ENCODE measurements at places on chromosomes 2 and 18.

DNA sequence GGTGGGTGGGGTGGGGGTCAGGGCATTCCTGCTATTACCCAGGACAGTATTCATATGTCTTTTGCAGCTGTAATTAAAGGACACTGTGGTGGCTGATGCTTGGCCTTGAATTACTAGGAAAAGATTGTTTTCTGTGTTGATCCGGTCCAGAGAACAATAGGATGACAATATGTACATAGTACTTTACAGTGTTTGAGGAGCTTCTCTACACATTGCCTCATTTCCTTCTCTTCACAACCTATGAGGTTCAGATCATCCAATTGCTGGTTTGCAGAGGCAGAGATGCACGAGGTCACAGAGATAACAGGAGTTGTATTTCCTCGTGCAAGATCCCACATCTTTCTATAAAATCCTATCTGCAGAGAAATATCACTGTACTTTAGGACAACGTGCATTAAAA, 119.5 kb downstream of the LIPG start:
- no peak for DNase-seq

- no peak for DNase-seq
These were observed 108.2 kb downstream of the TCF4 start for GRCh38 chr18:55479656-55480420.

DNA sequence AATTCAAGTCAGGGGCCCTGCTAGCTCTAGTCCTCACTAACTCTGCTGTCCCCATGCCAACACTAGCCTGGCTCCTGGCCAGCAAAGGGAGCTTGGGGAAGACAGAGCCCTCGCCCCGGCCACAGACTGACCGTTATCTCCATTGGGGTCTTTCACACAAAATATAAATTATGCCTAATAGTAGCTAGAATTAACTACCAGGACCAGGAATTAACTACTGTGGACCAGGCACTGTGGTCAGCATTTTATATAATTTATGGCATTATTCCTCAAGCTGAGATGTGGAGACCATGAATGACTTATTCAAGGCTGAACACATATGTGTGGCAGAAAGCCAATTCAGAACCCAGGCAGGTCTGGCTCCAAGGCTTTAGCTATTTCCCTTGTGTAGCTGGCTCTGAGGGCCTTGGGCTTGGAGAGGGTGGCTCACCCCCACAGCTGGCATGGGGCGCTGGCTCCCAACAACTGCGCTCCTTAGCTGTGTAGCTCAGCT, 49.2 kb downstream of the CELF4 start:
- no peak for DNase-seq

DNA sequence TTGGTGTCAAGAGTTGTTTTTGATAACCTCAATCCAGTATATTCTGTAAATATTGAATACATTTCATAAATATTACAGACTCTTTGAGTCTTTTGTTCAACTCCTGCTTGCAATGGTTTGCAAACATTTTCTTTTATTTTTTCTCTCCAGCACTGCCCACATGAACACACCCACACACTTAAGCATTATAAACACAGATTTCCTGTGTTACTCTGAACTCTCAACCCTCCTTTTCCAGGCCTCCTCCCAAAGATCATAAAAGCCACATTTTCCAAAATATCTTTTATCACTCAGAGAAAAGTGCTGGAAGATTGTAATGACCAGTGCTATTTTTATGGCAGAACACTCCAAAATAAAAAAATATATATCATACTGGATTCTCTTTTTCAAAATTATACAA, 20.5 kb downstream of the ARHGAP25 start:
- no peak for DNase-seq

DNA sequence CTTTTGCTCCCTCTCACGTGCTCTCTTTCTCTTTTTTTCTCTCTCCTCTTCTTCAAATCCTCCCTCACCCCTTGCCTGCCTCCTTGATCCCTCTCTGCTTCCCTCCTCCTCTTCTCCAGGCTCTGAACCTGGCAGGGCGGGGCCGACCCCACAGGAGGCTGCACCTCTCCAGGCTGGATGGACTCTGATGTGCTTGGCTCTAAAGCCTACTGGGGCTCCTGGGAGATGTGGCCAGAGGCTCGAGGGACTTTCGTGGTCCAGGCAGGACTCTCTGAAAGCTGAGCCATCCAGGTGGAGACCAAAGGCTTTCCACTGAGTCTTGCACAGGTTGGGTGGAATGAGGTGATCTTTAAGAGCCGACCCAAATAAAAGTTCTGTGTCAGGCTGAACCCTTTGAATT, 25.4 kb downstream of the DYSF start:
- DNase-seq: no peak

- no peak for DNase-seq
These were observed 36.0 kb upstream of the UBE2E3 start for GRCh38 chr2:180944372-180944771.

GRCh38 chr2:189592353-189592984, 11.9 kb upstream of the SLC40A1 start:
- no peak for DNase-seq

- DNase-seq: no peak
These were observed 9.5 kb downstream of the DGKD start for GRCh38 chr2:233363744-233364235.

GRCh38 chr18:24190590-24190989, 51.7 kb downstream of the CABYR start:
- DNase-seq: no peak

- DNase-seq: no peak
These were observed 950.6 kb downstream of the DCDC2C start for GRCh38 chr2:4653991-4654390.

DNA sequence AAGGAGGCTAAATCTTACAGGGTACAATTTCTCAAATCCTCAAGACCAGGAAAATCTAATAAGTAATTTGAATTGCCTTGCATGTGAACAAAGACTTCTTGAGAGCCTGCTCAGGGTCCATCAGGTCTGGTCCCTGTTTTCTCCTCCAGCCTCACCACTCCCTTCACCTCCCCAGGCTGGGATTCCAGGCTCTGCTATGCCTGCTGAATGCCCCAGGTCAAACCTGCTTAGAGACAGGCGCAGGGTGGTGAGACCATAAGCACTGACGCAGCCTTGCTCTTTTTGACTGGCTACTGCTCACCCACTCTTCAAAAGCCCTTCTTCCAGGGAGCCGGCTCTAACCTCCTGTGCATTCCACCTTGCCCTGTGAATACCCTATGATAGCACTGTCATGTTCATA, 356.4 kb upstream of the ACVR2A start:
- DNase-seq: no peak

DNA sequence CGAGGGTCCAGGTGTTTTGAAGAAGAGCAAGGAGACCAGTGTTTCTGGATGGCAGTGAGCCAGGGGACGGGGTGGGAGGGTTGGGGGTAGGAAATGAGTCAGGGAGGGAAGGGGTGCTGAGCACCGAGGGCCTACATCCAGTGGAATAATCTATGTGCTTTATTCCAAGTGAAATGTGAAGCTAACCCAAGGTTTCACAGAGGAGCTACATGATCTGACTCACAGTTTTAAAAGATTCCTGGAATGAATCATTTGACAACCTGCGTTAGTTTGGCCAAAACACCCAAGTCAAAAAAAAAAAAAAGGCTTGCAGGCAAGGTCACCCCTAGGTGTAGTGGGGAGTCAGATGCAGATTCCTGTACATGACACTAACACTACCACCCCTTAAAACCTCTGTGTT, 419.7 kb upstream of the MEX3C start:
- DNase-seq: no peak

DNA sequence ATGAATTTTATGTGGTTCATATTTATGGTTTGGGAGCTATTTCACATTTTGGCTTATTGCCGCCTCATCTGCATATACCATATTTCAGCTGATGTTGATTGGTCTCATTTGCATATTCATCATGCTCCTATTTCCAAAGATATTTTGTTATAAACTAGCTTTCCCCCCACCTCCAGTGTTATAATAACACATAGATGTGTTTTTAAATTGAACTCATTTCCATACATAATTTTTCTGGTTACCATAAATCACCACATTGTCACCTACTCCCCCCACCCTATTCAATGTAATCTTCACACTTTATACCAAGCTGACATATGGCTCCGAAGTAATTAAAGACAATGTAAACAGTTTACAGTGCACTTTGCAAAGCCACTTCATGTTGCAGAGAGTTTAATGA, 101.2 kb downstream of the FSHR start:
- no peak for DNase-seq

GRCh38 chr2:19021721-19022120, 336.7 kb downstream of the OSR1 start:
- DNase-seq: peak; percentile 88

DNA sequence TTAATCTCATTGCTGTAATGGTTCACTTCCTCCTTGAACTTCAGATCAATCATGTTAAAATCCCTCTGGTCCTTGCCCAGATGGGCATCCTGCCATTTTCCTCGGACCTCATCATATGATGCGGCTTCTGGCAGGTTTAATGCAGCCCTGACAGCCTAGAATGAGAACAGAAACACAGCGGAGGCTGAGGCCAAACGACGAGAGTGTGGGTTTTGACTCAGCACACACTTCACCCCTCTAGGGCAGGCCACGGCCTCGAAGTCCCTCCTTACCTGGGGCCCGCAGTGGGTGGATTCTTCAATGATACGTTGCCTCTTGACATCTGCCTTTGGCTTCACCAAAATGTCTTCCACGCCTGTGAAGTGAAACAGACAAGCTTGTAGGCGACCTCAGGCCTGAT, 56.8 kb downstream of the POLR1A start:
- no peak for DNase-seq

GRCh38 chr2:18971628-18972027, 382.3 kb upstream of the NT5C1B start:
- DNase-seq: no peak

GRCh38 chr2:62441824-62442223, 64.2 kb downstream of the TMEM17 start:
- DNase-seq: no peak

DNA sequence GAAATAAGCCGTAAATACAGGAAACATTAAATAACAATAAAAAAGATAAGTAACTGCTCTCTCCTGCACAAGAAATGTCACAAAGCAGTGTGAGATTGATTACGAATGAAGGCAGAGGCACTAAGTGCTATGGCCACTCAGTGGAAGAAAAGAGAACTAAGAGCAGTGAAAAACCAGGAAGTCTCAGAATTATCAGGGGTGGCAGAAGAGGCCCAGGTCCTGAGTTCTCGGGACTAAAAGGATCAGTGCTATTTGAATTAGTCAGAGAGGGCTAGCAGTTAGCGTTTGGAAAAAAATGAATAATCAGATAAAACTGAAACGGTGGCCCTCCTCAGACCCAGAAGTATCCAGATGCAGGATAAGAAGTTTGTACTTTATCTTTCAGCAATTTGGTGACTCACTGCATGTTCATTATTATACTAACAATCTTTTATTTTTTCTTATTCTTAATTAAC, 367.1 kb downstream of the ZEB2 start:
- no peak for DNase-seq

GRCh38 chr18:9951022-9951859, 37.4 kb downstream of the VAPA start:
- DNase-seq: peak; percentile 38

DNA sequence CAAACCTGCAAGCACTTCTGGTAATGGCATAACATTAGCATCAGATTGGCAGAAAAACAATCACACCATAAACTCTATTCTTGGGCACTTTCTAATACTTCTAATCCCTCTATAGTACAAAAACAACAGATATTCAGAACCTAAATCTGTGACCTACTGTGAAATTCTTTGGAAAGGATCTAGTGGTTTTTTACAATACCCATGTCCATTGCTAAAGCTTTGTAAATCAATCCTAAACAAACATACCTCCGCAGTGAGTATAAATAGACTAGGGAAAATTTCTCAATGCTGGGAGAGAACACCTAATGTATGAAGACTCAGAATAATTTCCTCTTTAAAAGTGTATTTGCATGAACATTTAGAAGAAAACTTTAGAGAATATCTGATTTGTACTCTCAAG, 1098.5 kb upstream of the DDX18 start:
- no peak for DNase-seq

- peak; percentile 56 for DNase-seq
These were observed 48.5 kb downstream of the SOCS6 start for GRCh38 chr18:70337139-70337972.

- no peak for DNase-seq
These were observed 14.2 kb downstream of the NIFK start for GRCh38 chr2:121722479-121722878.

- DNase-seq: no peak
These were observed 10.7 kb upstream of the IAH1 start for GRCh38 chr2:9463698-9464034.

- no peak for DNase-seq
These were observed 449.0 kb upstream of the MMADHC start for GRCh38 chr2:150036622-150037021.

- no peak for DNase-seq
These were observed 276.6 kb upstream of the SIX2 start for GRCh38 chr2:45285771-45286390.

- no peak for DNase-seq
These were observed 24.6 kb downstream of the CCDC195 start for GRCh38 chr2:224691563-224691962.

- no peak for DNase-seq
These were observed 47.7 kb downstream of the GLI2 start for GRCh38 chr2:120783371-120783791.

DNA sequence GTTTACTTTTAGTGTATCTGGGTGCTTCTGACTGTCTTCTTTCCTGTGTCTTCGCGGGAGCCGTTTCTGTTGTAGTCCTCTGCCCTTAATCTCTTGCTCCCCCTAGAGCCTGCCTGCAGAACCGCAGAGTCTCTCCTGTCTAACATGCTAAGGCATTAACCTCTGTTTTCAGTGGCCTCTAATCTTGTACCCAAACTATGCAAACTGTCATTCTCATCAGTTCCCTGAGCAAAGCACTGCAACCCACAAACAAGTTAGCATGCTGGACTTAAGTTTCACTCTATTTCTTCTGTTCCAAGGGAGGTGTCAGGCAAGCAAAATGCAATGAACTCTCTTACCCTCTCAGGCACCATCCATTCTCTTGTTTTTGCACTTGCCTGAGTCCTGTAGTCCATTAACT, 138.4 kb downstream of the OTX1 start:
- DNase-seq: peak; percentile 20

DNA sequence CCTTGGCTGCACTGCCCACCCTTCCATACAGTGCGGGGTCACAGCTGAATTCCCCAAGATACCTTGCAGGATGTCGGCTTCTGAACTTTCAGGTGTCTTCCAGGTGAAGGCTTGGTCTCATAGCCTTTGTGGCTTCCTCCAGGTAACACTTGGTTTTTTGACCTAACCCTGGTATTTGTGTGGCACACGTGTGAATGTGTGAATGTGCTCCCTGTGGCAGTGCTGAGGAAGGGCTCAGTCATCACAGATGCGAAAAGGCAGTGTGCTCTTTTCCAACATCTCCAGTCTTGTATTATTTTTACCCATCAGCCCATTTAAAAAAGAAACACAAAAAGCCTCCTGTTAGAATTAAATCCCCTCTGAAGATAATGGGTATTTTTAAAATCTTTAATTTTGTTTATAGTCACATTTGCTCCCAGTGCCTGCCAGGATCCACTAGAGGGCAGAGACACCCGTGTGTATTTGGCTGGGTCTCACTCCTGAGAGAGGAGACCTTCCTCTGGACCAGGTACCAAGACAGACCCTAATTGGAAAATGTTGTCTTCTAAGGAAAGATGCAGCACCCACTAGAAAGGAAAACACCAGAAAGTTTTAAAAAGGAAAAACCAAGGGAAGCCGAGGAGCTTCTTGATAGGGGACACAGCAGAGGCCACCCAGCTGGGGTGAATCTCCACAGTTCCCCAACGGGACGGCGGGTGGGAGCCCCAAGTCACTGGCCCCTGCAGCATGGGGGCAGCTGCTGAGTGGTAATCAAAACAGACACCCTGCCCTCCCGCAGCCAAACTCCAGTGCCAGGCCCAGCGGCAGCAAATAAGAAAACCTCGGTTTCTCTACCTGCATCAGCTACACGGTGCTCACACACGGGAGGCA, 27.7 kb downstream of the FAM110C start:
- no peak for DNase-seq

Data from HFF-Myc (cell line).